ENCODE measurements at places on chromosomes 3 and 15.

DNA sequence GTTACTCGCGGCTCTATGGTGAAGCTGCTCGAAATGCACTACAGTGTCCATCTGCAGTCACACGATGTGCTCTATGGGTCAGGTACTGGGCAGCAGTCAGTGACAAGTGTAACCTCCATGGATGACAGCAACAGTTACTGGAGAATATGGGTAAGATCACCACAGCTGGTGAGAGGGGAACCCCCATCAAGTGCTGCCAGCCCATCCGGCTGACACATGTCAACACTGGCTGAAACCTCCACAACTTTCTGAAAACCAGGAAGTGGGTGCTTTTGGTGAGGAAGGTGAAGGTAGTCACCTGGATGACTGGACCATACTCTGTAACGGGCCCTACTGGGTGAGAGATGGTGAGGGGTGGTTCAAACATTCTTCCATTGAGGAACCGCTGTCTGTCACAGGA lies 87.4 kb upstream of the C15orf39 start:
- DNase-seq = no peak

DNA sequence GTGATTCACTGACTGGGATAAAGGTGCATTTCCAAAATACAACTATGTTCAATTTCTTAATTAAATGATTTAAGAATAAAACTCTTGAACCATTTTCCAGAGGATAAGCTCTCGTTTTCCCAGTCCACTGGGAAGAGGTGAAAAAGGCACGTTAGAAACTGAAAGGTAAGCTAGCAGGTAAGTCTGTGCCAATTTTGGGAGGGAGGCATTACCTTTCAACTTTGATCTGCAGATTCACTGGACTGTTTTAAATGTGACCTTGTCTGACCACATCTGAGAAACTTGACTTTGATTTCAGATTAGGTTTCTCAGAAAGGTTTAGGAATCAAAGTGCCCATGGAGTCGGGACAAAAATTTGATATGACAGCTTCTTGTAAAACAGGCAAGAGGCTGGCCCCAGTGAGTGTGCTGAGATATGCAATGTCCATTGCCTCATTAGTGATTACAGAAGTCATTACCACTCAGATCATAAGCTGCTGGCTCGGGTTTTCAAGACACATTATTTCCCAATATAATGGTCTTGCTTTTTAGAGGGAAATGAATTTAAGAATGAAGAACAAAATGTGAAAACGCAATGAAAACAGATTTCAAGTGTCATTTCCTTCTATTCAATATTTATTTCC lies 118.8 kb downstream of the ADAMTS9 start:
- DNase-seq = no peak

- no peak for DNase-seq
Measured at GRCh38 chr3:112718516-112718915, 77.6 kb upstream of the CCDC80 start.

GRCh38 chr15:45084163-45084562 lies 29.8 kb downstream of the DUOX2 start:
- no peak for DNase-seq

DNA sequence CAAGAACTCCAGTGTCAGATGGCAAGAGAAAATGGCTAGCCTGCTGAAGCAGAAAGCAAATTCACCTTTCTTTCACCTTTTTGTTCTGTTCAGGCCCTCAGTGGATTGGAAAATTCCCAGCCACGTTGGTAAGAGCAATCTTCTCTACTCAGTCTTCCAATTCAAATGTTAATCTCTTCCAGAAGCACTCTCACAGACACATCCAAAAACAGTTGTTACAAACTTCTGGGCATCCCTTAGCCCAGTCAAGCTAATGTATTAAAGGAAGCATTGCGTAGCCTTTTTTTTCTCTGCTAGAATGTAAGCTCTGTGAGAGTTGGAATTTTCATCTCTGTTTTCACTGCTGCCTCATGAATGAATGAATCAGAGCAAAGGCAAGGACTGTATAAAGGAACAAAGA lies 109.2 kb upstream of the ROBO2 start:
- no peak for DNase-seq

GRCh38 chr3:105906345-105906744 lies 37.5 kb upstream of the CBLB start:
- DNase-seq = no peak

DNA sequence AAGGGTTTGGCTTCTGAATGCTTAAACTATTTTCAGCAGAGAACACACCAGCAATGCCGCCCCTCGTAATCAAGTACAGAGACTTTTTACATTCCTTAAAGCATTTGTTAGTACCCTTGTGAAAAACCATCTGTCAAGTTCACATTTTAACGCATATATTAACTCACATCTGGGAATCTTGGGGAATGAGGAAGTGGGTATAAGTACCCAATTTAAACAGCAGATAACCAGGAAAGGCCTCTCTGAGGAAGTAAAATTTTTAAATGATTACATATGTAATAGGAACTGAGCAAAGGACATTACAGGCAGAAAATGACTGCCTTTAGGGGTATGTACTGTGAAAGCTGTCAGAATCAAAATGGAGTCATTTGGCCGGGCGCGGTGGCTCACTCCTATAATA lies 12.8 kb upstream of the CFAP44 start:
- DNase-seq = no peak

- DNase-seq = no peak
Measured at GRCh38 chr3:126057936-126058335, 26.0 kb downstream of the SLC41A3 start.

DNA sequence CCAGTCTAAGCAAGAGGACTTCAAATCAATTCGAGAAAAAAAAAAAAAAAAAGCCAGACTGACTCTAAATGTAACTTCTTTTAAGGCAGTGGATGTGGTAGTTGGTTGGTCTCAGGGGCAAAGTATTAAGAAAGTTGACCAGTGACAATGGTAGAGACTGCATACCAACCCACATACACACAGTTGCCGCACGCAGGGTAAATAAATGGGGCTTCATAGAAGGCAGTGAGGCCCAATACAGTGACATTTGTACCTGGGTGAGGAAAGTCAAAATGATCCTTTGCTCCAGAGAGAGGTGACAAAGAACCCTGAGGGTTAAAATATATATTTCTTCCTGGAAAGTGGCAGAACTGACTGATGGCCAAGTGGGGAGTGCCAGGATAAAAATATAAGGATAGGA lies 100.8 kb upstream of the MEX3B start:
- no peak for DNase-seq

GRCh38 chr15:59281699-59282098 lies 75.1 kb downstream of the LDHAL6B start:
- no peak for DNase-seq

DNA sequence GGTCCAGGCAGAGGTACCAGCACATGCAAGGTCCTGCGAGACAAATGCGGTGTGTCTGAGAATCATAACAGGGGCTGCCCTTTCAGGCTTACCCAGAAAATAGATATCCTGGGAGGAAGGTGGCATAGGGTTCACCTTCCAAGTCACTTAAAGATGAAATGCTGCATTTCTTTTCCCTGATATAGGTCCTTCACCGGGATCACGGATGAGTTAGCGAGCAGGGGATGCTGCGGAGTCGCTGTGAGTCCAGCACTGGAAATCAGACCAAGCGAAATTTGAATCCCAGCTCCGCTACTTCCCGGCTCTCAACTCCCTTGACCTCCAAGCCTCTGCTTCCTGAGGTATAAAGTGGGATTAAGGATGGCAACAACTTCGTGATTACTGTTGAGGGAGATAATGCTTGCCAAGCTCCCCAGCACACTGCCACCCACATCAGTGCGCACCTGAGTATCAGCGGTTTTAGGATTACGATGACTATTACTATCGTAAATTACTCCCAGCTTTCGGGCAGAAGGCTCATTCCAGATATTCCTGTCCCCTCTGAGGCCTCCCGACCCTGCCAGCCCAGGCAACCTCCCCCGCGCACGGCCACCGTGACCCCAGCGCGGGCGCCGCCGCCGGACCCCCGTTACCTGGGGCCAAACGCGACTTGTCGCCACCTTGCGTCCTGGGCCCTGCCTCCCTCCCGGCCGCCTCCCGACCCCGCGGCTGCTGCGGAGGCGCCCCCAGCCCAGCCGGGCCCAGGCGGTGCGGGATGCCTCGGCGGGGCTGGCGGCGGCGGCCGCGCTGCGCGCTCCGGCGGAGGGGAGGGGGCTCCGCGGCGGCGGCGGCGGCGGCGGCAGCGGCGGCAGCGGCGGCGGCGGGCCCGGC lies 589 bp upstream of the GPR27 start:
- DNase-seq = no peak

DNA sequence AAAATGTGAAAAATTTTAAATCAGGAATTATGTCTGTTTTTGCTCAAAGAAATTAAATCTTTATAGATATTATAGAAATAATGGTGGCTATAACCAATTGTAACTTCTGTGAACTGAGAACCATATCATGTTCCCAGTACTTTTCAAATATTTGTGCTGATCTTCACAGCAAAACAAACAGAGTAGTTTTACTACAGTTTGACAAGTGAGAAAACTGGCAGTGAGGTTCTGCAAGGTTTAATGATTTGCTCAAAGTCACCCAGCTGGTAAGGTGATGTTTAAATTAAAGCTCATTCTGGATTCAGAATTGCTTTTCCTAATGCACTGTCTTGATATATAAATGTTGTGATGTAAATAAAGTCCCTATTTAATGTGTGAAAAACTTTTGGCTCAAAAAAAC lies 22.0 kb upstream of the SPTSSB start:
- no peak for DNase-seq

DNA sequence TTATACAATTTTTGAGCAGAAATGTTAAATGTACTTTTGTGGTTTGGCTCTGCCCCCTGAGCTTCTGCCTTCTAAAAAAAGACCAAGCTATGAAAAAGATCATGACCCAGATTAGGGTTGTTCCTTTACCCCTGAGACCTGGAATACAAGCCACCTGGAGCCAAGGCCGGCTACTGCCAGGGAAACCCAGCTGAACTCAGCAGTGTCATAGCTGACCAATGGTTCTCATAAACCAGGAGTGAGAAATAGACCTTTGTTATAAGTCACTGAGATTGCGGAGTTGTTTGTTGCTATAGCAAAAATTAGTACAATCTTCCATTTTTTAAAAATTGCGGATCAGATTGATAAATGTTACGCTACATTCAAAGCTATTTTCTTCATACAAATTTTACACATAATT lies 1261.7 kb downstream of the ROBO1 start:
- DNase-seq = no peak

GRCh38 chr3:34155666-34156065 lies 357.2 kb downstream of the PDCD6IP start:
- no peak for DNase-seq

DNA sequence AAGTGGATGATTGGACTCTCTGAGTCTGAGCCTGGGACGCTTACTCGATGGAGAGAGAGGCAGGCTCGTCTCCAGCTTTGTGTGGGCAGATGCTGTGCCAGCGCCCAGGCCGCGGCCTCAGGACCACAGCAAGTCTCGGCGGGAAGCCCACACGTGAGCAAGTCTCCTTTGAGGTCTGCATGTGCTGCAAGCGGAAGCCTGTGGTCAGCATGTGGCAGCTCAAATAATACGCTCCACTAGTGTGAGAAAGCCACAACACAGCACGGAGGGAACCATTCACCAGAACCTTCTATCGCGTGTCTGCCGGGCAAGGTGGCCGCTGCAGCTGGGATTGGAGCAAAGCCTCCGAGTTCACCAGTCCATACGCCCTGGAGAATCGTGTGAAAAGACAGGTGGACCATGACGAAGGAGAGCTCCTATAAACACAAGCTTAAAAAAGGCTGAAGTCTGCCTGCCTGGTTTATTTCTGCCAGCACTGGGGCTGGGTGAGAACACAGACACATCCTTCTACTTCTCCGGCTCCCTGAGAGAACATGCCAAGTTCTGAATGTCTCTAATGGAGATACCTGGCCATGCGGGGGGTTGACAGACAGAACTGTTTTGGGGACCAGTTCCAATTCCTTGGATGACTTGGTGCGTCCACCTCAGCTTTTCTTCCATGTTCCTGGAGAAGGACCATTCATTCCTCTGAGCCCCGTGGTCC lies 82.0 kb upstream of the LRIG1 start:
- DNase-seq = peak; percentile 45

- DNase-seq = no peak
Measured at GRCh38 chr3:119376758-119377157, 82.6 kb downstream of the ARHGAP31 start.

- DNase-seq = no peak
Measured at GRCh38 chr3:13229273-13229949, 156.2 kb upstream of the IQSEC1 start.

- DNase-seq = peak; percentile 82
Measured at GRCh38 chr15:76994971-76995945, at the start of gene PSTPIP1. PSTPIP1 (plus strand) TSS chr15:76995126; CDS start chr15:76995574, 448 bp downstream.

GRCh38 chr3:126024049-126024854 lies 55.3 kb downstream of the ROPN1B start:
- no peak for DNase-seq

- no peak for DNase-seq
Measured at GRCh38 chr15:25515633-25516032, 76.8 kb upstream of the UBE3A start.

- no peak for DNase-seq
Measured at GRCh38 chr3:88773766-88774165, 333.7 kb upstream of the EPHA3 start.

DNA sequence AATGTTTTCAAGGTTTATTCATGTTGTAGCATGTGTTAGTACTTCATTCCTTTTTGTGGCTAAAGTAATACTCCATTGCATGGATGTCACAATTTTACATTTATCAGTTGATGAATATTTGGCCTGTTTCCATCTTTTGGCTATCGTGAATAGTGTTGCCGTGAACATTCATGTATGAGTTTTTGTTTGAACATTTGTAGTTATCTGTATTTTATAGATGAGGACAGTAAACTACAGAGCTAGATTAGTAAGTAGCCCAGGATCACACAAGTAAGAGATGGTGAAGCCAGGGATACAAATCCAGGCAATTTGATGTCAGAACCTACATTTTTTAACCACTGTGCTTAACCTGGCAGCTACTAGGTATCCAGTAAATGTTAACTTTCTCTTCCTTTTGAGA lies 63.2 kb downstream of the ASTE1 start:
- DNase-seq = no peak

- no peak for DNase-seq
Measured at GRCh38 chr3:69901802-69902201, 97.7 kb upstream of the SAMMSON start.

- no peak for DNase-seq
Measured at GRCh38 chr3:128306481-128306880, 153.2 kb downstream of the EEFSEC start.

GRCh38 chr15:74725225-74725774 lies at the start of gene CYP1A1:
CYP1A1 (minus strand) TSS chr15:74725528; CDS start chr15:74723097, 2,431 bp downstream.
- no peak for DNase-seq

GRCh38 chr15:70053716-70054229 lies 43.9 kb downstream of the TLE3 start:
- DNase-seq = no peak

DNA sequence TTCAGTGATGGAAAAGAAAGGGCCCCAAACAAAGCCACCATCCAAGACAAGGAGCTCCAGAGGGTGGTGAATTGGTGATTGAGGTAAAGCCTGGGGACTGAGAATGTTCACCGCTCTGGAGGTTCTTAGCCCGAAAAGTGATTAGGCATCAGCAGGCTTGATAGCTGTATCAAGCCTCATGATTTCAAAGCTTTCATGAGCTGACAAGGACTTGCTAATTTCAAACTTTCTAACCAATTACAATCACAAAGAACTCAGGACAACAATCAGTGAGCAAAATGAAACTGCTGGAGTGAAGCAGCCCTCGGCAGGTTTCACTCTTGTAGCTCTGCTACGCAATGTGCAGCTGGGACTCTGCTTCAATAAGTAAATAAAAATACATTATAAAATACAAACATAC lies 391.3 kb downstream of the TIGIT start:
- DNase-seq = no peak

All from CD4-positive, alpha-beta T cell treated with Interleukin-6 at 100 ng/mL for 8 hours (primary cell).